CD4-positive, alpha-beta T cell treated with Interferon alpha-2 for 1 hour (primary cell): ENCODE measurements at places on chromosomes 16 and 17.
A peak's percentile ranks its signal among the peaks of the same experiment; 100 is the strongest.

DNA sequence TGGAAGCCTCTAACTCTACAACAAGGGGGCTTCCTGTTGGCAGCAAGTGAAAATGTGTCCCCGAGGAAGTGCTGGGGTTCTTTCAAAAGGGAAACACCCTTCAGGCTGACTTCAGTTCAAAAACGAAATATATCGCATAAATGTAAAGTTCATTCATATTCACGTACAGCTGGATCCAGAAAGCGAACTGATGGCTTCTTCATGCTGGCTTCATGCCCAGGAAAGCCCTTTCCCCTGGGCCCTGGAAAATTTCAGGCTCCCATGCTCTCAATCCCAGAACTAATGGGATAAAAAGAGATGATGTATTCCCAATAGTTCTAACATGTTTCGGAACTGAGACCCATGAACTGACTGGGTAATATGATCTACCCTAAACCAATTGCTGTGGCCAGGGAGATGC lies 104.7 kb upstream of the CDH13 start:
- DNase-seq, result no peak

- DNase-seq, result no peak
Measured at GRCh38 chr17:37816950-37817349, 72.1 kb upstream of the HNF1B start.

DNA sequence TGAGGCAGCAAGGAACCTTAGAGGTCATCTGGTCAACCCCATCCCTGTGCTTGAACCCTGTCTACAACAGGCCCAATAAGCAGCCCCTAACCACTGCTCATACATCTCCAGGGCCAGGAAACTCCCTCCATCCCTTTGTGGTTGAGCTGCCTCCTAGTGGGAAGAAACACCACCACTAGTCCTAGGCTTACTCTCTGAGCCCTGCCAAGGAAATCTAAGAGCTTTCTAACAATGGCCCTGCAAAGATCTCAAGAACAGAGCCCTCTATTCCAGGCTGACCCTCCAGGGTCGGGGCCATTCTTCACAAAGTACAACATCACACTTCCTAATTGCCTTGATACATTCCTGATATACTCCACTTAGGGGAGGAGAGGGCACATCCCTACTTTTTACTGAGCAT lies 5.8 kb downstream of the ACLY start:
- DNase-seq, result no peak

DNA sequence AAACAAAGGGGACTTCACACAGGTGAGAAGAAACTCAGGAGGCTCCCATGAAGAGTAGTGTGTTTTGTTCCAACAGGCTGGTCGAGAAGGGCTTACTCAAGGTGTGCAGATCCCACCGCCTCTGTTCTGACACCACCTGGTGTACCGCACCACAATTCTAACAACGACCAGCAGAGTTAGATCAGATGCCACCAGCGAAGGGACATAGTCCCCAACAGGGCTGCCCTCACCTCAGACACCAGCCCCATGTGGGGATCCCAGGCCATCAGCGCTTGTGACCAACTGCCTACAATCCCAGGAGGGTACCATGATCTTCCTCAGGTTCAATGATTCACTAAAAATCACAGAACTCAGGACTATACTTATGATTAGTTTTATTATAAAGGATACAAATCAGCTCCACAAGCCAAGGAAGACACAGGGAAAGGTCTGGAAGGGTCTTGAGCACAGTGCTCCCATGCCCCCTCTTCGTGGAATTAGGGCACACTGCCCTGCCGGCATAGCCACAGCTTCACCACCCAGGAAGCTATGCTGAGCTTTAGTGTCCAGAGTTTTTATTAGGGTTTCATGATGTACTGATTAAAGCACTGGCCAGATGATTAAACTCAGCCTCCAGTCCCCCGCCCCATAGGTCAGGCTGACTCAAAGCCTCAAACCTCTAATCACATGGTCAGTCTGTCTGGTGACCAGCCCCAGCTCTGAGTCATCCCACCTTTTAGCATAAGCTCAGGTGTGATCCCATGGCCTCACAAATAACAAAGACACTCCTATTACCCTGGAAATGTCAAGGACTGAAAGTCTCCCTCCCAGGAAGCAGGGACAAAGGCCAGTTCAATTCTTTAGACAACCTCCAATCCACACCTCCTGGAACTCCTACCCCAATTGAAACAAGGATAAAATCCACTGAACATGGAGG lies 26.0 kb downstream of the TRIM25 start:
- no peak for DNase-seq

- no peak for DNase-seq
Measured at GRCh38 chr17:75565066-75565465, 22.5 kb upstream of the MYO15B start.

GRCh38 chr16:68612996-68613395 lies 32.1 kb upstream of the CDH3 start:
- no peak for DNase-seq

GRCh38 chr17:28252436-28252835 lies 66.6 kb upstream of the TMEM97 start:
- DNase-seq, result no peak

- no peak for DNase-seq
Measured at GRCh38 chr16:14509675-14510132, 120.4 kb downstream of the PARN start.

DNA sequence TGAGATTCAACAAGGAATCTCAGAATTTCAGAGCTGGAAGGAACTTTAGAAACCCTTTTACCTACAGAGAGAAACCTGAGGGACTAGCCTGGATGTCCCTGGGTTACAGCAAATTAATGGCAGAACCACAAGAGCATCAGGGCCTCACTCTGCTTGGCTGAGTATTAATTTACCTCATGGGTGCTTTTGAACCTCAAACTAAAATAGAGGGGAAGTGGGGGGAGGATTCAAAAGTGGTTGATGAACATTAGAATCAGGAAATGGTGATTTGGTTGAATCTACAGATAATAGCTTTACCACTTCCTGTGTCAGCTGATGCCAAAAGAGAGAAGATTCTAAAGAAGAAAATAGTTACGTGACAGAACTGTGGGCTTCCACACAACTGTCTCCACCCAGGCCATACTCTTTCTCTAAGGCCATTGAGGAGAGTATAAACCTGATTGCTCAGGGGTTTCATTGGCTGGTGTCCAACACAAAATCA lies 11.3 kb upstream of the SKAP1 start:
- DNase-seq, result peak; percentile 85

DNA sequence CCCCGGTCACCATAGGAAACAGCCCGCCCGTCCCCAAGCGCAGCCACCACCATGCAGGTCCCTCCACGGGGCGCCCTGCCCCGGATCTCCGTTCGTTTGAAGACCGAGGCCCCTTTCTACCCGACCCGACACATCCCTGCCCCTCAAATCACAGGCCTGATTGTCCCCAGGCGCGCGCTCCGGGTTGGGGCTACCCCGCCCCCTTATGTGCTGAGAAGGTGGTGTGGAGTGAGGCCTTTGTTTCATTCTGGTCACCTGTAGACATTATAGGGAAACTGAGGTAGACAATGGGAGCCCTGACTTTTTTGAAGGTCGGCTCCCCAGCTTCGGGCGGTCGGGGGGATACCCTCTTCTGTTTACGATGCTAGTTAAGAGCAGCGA lies 763 bp upstream of the ACTG1 start:
- peak; percentile 55 for DNase-seq

DNA sequence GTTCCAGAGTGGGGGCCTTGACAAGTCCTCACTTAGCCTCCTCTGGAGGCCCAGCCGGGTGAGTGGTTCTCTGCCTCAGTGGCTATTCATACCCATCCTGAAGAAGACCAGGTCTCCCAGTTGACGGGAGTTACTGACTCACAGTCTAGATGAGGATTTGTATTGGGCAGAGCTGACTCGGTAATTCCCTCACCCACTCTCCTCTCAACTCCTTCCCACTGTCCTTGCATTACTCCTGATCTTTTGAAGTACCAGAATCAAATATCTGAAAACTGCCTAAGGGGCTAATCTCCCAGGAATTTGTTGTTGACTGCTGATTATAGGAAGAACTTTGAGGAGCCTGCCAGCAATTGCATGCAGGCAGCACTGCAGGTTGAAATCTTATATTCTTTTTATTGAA lies 14.2 kb downstream of the SAP30BP start:
- no peak for DNase-seq

GRCh38 chr17:74531231-74531761 lies at the start of gene CD300LB:
Gene CD300LB (minus strand): TSS chr17:74531475. CDS start chr17:74531350, 125 bp downstream.
- no peak for DNase-seq

- DNase-seq, result no peak
Measured at GRCh38 chr17:59643159-59644140, 23.8 kb downstream of the CLTC start.

- no peak for DNase-seq
Measured at GRCh38 chr16:89485701-89486246, 4.6 kb downstream of the ANKRD11 start.

DNA sequence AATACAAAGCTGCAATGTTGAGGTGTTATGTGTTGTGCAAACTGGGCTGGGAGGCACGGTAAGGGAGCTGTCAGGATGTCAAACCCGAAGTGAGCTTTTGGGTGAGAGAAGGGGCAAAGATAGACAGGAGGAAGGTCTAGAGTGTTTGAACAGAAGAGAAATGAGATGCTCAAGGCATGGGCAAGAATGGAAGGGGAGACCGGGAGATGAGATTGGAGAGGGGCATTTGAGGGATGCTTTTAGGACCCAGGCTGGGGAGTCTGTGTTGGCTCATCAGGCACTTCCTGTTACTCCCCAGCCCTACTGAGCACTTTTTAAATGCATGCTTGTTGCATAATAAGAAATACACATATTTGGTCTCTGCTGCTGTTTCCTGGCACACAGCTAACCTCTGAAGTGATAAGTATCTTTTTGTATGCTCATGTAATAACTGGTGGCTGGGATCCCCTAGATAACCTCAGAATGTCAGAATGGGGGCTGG lies 13.7 kb downstream of the UNC45B start:
- peak; percentile 38 for DNase-seq

- DNase-seq, result no peak
Measured at GRCh38 chr17:69090365-69090764, 29.6 kb upstream of the ABCA9 start.

GRCh38 chr17:47738178-47738577 lies 5.1 kb downstream of the TBX21 start:
- DNase-seq, result no peak

- DNase-seq, result no peak
Measured at GRCh38 chr17:58525239-58525638, 10.8 kb upstream of the MTMR4 start.

DNA sequence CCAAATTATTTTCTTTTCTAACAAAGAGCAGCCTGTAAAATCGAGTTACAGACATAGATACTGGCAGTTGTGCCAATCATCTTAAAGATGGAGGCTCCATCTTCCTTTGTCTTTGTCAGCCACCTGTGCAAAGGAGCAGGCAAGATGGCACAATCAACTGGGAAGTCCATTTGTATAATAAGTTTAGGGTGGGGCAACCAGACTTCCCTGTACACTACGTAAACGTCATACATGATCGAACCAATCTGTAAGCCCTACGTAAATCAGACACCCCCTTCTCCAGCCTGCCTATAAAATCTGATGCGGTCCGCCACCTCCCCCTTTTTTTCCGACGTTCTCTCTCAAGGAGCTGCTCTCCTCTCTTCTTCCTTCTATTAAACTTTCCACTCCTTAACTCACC lies 31.4 kb upstream of the MEAK7 start:
- DNase-seq, result no peak

GRCh38 chr16:83269541-83269940 lies 538.2 kb upstream of the HSBP1 start:
- DNase-seq, result no peak

- no peak for DNase-seq
Measured at GRCh38 chr17:21214777-21215541, 998 bp upstream of the TMEM11 start.

DNA sequence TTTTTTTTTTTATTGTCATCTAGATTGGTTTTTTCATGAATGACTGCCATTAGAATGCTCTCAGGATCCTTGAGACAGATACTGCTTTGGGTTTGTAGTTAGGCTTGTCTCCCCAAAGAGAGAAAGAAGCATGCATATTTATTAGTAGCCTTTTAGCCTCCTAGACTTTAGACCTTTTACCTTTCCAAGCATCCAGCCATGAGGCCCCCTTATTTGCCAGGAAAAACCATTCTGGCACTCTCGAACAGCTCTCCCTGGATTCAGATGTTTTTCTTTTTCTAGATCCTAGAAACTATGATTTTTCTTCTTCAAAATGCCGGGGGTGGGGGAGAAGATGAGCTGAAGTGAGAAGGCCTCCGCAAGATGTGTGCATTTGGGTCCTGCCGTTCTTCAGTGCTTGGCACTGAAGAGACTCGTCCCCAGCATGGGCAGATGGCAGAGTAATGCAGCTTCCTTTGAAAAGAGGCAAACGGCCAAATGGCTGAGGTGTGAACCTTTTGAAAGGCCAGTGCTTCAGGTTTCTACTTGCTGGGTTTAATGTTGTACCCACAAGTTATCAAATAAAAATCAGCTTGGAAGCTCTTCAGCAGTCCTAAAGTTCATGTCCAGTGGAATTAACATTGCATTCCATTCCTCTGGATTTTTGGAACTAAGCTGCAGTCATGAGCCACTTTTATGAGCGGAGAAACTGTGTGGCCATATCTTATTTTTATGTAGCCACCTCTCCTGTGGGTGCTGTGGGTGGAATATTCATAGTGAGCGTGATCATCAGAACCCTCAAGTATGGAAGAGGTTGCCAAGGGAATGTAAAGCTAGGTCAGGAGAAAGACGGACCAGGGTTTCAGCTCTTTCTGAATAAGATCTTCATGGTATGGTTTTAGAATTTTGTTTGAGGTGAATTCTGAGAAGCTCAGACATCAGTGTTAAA lies 7.2 kb downstream of the SOCS7 start:
- no peak for DNase-seq

- DNase-seq, result no peak
Measured at GRCh38 chr16:54750249-54750648, 180.4 kb upstream of the IRX5 start.

GRCh38 chr17:67245073-67245693 lies at the start of gene HELZ:
Gene HELZ (minus strand): TSS chr17:67245196. CDS start chr17:67218804, 26,392 bp downstream.
- peak; percentile 86 for DNase-seq

GRCh38 chr17:44069974-44070454 lies 521 bp upstream of the G6PC3 start:
- DNase-seq, result no peak

DNA sequence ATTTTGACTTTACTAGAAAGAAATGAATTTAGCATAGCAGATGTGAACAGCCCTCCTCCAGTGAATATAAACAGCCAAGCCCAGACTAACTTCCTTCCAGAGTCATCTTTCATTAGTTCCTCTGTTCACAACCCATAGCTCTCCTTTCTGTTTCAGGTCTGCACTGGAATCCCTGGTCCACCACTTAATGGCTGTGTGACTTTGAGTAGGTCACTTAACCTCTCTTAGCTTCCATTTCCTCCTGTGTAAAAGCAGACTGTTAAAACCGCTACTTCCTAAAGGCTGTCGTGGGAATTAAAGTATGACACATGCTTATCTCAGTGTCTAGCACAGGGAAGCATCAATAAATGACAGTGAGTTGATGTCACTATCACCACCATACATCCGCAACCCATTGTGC lies 7.5 kb downstream of the SLC6A4 start:
- no peak for DNase-seq
